Aortic smooth muscle cell (primary cell): ENCODE measurements at places on chromosomes 6 and 20. TPM values are rescaled to one million over a fixed set of nuclear protein-coding genes. Genes with fewer than 3 reads are reported as not detected.

NT5E gene
- 509 and 869 TPM in 2 replicates for total RNA-seq

CGAS gene
- total RNA-seq = 4.2 and 4.4 TPM in 2 replicates

SLC22A1 gene
- 0.53 and 0.75 TPM in 2 replicates for total RNA-seq

VIP gene
- total RNA-seq = not detected in 2 replicates

XKR7 gene
- not detected in 2 replicates for total RNA-seq

LY6G5C gene
- 0.40 and 0.75 TPM in 2 replicates for total RNA-seq

SYCP2 gene
- 0.40 and 0.99 TPM in 2 replicates for total RNA-seq

ATG5 gene
- total RNA-seq = 46.8 and 50.3 TPM in 2 replicates

ELOVL4 gene
- total RNA-seq = 2.8 and 3.3 TPM in 2 replicates

PPP1R3G gene
- total RNA-seq = 0.93 and 1.2 TPM in 2 replicates

KHDC1L gene
- not detected in 2 replicates for total RNA-seq

TNNC2 gene
- total RNA-seq = 1.4 and 1.5 TPM in 2 replicates

HTR1E gene
- total RNA-seq = not detected in 2 replicates

CFB gene
- 20.3 and 31.2 TPM in 2 replicates for total RNA-seq

PSORS1C2 gene
- total RNA-seq = not detected in 2 replicates

SLC17A2 gene
- not detected in 2 replicates for total RNA-seq

PTPRT gene
- total RNA-seq = under 0.01 and 0.26 TPM in 2 replicates

CRISP3 gene
- total RNA-seq = not detected in 2 replicates

CST5 gene
- not detected in 2 replicates for total RNA-seq

ASIP gene
- not detected in 2 replicates for total RNA-seq

PPIL6 gene
- 2.8 and 3.2 TPM in 2 replicates for total RNA-seq

TOMM34 gene
- 16.5 and 23.6 TPM in 2 replicates for total RNA-seq

FOXQ1 gene
- 0.06 TPM in 1 of 2 replicates, not detected in the other for total RNA-seq

PTK6 gene
- 0.12 and 0.13 TPM in 2 replicates for total RNA-seq

TNFRSF6B gene
- total RNA-seq = 4.5 and 7.0 TPM in 2 replicates

CITED2 gene
- 63.8 and 99.2 TPM in 2 replicates for total RNA-seq

SRF gene
- 14.5 and 15.7 TPM in 2 replicates for total RNA-seq

GPSM3 gene
- 0.92 and 1.1 TPM in 2 replicates for total RNA-seq

EYS gene
- total RNA-seq = under 0.01 TPM in 2 replicates

UNC5CL gene
- total RNA-seq = under 0.01 TPM in 1 of 2 replicates, not detected in the other

RGS17 gene
- 19.3 and 37.3 TPM in 2 replicates for total RNA-seq

C4B gene
- 4.8 and 5.0 TPM in 2 replicates for total RNA-seq

ADGRF4 gene
- total RNA-seq = under 0.01 and 0.13 TPM in 2 replicates

ZNF334 gene
- 0.25 and 1.8 TPM in 2 replicates for total RNA-seq

LAMA4 gene
- 358 and 568 TPM in 2 replicates for total RNA-seq

CASS4 gene
- total RNA-seq = 0.13 TPM in 1 of 2 replicates, not detected in the other
